ENCODE measurements at places on chromosomes 5 and 9. TPM values are rescaled to one million over a fixed set of nuclear protein-coding genes. Genes with fewer than 3 reads are reported as not detected.

TNC gene
- total RNA-seq, result 46.8 TPM

GHR gene
- 3.8 TPM for total RNA-seq

STRBP gene
- 2.4 TPM for total RNA-seq

CXCL14 gene
- total RNA-seq, result 0.37 TPM

CYSRT1 gene
- 0.18 TPM for total RNA-seq

LPAR1 gene
- total RNA-seq, result 101 TPM

PAEP gene
- total RNA-seq, result not detected

CEL gene
- total RNA-seq, result 0.18 TPM

SARDH gene
- 4.9 TPM for total RNA-seq

KDM4C gene
- total RNA-seq, result 34.5 TPM

Data from smooth muscle cell of bladder (primary cell).